ENCODE measurements at places on chromosomes 11 and 22.

DNA sequence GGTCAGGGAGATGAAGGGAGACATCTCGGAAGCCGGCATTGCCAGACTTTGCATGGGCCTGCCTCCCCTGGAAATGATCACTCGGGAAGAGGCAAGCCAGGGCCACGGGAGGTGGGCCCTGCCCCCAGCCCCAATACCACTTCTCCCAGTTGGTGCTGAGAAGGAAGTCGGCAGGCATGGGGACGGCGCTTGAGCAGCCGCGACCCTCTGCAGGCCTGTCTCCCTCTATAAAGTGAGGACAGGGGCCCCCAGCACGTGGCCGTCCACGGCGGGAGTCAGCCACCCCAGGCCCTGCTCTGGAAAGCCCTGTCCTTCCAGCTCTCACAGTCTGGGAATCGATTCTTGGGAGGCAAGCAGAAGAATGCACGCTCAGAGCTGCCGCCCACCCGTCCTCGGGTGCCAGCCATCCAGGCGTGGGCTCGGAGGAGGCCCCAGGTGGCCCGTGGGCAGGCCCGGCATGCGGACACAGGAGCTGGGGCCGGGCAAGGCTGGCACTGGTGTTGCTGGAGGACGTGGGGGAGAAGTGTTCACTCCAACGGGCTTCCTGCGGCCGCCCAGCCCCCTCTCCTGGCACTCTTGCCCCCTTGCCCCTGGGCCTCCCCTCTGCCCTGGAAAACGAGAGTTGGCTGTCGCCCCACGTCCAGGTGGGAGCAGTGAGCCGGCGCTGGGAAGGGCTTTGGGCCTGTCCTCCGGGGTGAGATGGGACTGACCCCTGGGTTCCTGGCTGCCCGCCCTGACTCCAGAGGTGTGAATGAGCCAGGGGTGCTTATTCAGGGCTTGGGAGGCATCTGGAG, 77.5 kb downstream of the CACNA1I start:
- DNase-seq, result no peak

DNA sequence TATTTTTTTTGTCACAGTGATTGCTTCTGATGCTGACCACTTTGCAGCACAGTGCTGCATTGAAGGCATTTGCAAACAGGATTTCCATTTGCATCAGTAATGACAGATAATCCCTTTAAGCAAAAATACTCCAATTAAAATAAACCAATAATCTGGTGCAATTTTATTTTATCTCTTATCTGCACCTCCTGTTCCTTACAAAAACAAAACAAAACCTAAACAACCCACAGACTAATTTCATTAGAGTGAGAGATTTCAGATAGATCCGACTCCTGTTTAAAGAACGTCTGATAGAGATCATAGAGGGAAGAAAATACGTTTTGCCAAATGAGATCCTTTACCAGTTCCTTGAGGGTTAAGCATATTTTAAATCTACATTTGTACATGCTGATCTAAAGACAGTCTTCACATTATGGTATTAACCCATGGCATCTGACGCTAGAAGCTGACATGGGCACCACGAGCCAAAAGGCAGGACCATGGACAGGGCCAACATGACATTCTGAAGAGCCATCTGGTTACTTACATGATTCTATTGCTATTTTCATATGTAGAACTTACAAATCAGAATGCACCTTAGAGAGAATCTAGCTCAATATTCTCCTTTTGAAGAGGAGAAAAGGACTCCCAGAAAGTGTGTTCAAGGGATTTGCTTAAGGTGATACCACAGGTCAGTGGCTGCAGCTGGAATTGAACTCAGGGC, 286.2 kb upstream of the NARS2 start:
- DNase-seq, result peak; percentile 22

- DNase-seq, result no peak
Observed at GRCh38 chr11:70503468-70504221, 105.3 kb downstream of the CTTN start.

- no peak for DNase-seq
Observed at GRCh38 chr11:121723246-121723741, 270.5 kb upstream of the SORL1-AS1 start.

DNA sequence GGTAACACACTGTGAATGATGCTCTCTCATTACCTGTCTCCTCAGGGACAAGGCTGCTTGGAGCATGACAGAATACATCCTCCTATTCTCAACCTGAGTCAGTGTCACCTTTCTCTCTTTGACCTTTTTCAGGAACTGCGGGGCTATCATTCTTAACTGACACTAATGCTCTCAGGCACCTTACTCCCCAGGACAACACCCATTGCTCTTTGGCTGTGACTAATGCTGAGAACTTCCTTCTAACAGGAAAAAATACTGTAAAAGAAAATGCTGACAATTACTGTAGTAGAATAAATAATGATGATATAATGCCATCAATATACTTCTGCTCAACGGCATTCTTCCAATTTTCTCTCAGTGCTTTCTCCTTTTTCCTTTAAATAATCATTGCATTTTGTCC, 2082.7 kb upstream of the RAG2 start:
- no peak for DNase-seq

DNA sequence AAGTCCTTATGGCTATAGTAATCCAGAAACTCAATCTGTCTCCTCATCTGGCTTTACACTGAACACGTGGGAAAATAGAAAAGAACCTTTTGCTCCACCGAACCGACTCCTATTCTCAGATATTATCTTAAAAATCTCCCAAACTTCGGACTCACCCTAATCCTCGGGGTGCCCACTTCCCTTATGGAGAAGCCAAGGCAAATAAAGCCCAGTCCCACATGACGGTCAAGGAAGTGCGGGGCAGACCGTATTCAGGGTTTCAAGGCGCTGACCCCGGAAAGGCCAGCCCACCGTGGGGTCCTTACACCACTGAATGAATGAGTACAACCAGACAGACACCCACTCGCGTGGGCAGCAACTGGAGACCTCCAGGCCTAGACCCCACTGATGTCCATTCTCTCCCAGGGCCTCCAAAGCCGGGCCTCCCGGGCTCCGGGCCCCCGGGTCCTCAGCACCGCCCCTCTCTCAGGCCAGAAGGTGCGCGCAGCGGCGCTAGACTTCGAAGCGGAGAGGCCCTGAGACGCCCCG, 489 bp downstream of the NUP98 start:
- no peak for DNase-seq

- no peak for DNase-seq
Observed at GRCh38 chr11:19107125-19107524, 9.8 kb upstream of the ZDHHC13 start.

GRCh38 chr11:134343646-134344045, 11.9 kb downstream of the GLB1L2 start:
- DNase-seq, result no peak

GRCh38 chr22:34761111-34761510, 304.8 kb upstream of the ISX start:
- no peak for DNase-seq

- no peak for DNase-seq
Observed at GRCh38 chr22:35648066-35649025, at the start of gene APOL6. Gene APOL6, plus strand, starts transcription at chr22:35648446. Its CDS starts 7,980 bp downstream, at chr22:35656426.

Data from NCI-H1048 (cell line).